ENCODE measurements at places on chromosomes 7 and 10.

GRCh38 chr7:107068156-107068555 is 23.7 kb downstream of the PRKAR2B start:
- DNase-seq = no peak

DNA sequence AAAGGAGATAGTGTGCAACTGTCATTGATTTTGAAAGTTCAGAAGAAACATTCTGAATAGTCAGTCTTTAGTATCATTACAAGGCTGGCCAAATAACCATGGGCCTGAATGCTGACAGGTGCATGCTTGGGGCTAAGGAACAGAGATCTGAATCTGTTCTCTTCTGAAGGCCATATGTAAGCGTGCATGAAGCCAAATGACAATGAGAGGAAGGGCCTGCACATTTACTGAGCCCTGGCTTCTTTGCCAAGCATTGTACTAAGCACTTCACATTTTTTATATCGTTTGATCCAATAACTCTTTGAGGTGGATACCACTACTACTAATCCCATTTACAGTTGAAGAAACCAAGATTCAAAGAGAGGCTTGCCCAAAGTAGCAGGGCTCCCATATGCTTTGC is 22.5 kb upstream of the TIAL1 start:
- no peak for DNase-seq

DNA sequence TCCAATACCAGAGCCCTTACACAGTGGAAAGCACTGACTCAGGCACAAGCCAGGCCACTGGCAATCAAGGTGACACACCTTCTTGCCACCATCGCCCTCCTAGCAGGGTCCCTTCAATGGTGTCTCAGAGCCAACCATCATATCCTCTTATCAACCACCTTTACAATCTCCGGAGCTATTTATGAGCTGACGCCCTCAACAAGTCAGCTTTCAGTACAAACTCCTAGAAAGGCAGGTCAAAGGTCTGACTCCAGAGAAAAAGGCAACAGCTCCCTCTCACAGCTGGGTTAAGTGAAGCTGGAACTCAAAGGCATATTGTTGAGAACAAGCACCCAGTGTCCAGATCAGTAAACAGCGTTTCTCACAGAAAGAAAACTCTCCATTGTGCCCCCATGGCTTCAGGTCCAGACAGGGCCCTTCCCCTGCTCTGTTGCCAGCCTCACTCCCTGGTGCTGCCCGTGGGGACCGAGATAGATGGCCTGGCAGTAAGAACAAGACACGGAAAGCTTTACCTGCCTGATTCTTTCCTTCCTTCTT is 2.4 kb downstream of the ZNF3 start:
- DNase-seq = no peak

DNA sequence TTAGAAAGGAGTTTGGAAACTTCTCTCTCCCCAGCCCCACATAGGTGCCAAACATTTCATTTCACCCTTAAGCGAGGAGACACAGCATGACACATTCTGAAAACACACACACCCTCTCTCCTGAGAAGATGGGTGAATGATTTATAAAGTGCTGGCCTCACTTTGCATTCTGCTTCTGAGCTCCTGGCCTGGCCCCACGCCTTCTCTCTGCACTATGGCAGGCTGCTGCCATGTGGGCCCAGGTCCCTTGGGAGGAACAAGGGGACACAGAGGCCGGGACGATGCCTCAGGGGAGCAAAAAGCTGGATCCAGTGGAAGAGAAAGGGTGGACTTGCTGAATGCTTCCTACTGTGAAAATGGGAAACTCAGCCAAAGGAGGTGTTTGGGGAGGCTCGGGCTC is 56.0 kb downstream of the CPXM2 start:
- no peak for DNase-seq

- DNase-seq = peak; percentile 76
These were observed 15.8 kb downstream of the ECHDC3 start for GRCh38 chr10:11757821-11758463.

DNA sequence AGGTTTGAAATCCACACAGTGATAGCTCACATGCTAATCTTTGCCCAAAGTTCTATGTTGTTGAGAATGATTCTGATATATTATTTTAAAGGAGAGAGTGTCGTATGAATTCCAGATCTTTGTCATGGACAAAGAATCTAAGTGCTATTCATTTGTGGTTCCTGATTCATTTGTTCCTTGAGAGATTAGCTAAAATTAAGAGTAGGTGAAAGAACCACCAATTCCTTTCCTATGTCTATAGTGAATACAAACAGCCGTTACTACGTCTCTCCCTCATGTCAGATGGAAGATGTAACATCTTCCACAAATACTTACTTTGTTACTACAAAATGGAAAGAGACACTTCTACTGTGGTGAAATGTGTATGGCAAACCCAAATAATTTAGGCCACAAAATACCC is 3.3 kb upstream of the PLXDC2 start:
- no peak for DNase-seq

DNA sequence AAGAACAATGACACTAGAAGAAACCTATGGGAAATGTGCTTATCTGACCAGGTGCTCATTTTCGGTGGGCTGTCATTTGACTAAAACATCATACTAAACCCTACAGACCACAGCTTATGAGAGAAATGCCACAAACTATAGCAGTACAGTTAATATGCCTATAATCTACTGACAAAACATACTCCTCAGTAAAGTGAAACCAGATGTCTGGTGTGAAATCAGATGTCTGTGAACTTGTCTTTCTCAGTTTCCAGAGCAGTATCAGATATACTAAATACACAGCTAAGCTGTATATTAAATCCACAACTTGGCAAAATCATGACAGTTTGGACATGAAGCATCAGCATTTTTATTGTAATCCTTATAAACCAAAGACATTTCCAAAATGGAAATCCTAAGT is 3.3 kb downstream of the IMMP2L start:
- DNase-seq = no peak

DNA sequence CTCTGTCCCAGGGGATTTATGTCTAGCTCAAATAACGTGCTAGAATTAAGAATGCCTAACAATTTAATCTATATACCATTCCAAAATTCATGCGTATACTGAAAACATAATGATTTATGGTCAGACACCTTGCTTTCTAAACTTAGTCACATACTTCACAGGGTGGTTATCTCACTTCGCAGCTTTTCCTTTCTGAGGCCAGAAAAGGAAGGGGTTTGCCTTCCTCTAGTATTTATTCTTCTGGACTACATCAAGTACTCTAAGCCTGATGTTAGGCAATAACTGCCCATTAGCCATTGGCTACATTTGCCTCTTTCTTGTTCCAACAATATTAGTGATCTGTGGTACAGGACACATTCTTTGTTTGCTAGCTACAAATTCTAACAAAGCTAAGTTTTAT is 72.6 kb upstream of the FHIP2A start:
- DNase-seq = no peak

GRCh38 chr7:110962374-110962773 is 128.6 kb upstream of the LRRN3 start:
- DNase-seq = no peak

GRCh38 chr10:94991243-94991888 is 52.9 kb downstream of the CYP2C9 start:
- no peak for DNase-seq

- DNase-seq = peak; percentile 78
These were observed 132.0 kb downstream of the PRKAG2 start for GRCh38 chr7:151744656-151745638.

- DNase-seq = no peak
These were observed 25.3 kb downstream of the PRSS2 start for GRCh38 chr7:142796001-142796500.

DNA sequence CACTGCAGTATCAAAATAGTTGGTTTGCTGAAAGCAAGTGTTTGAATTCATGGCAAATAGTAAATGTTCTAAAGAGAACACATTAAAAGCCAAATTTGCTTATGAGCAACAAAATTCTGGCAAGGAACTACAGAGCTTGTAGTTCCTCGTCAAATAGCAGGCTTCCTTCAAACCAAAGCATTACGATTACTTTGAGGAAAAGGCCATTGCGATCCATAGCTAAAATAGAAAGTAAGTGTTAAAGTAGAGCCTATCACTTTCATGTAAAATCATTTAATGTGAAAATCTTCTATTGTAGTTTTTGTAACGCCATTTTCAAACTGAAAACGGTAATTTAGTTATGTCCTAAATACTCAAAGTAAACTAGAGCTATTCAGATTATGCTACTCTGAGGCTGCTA is 20.1 kb downstream of the CACNA2D1 start:
- no peak for DNase-seq

- no peak for DNase-seq
These were observed 245.5 kb upstream of the GRB10 start for GRCh38 chr7:51027935-51028830.

DNA sequence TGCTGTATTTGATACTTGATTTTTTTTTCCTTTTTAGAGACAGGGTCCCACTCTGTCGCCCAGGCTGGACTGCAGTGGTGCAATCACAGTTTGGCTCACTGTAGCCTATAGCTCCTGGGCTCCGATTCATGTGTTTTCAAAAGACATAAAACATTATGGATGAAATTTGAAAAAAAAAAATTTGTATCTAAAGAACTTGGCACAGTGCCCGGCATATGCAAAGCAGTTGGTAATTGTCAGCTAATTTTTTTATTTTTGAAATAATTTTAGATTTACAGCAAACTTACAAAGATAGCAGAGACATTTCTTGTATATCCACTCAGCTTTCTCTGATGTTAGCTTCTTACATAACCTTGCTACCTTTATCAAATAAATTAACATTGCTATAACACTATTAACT is 20.3 kb upstream of the SAMD8 start:
- DNase-seq = no peak

GRCh38 chr7:133484086-133484485 is 231.2 kb downstream of the EXOC4 start:
- DNase-seq = no peak

DNA sequence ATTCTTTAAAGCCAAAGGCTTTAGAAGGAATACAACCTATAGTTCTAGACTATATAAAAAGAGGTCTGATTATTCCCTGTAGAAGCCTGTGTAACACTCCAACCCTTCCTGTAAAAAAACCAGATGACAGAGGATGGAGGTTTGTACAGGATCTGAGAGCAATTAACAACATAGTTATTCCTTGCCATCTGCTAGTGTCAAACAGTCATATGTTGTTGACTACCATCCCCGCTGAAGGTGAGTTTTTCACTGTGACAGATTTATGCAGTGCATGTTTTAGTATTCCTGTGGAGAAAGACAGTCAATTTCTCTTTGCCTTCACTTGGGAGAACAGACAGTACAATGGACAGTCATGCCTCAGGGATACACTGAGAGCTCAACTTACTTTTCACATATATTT is 19.0 kb upstream of the SLC26A4 start:
- no peak for DNase-seq

- DNase-seq = no peak
These were observed 329.5 kb downstream of the SEMA3D start for GRCh38 chr7:84857336-84857735.

DNA sequence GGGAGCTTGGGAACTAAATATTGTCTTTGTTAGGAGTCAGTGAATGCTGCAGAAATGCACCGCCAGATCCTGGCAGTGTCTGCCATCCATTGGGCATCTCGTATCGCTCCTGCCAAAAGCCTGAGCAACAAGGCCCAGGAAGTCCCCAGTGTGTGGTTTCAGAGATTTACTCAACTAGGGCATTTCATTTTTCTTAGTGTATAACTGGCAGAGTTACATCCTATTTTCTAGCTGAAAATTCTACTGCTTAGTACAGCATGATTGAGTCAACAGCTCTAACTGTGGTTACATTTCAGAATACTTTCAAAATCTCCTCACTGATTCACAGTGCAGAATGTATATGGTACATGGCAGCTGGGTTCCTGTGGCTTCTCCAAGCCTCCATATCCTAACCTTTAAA is 95.8 kb upstream of the CREB5 start:
- DNase-seq = peak; percentile 13

- DNase-seq = no peak
These were observed 13.1 kb downstream of the ADGRA1 start for GRCh38 chr10:133100706-133101415.

DNA sequence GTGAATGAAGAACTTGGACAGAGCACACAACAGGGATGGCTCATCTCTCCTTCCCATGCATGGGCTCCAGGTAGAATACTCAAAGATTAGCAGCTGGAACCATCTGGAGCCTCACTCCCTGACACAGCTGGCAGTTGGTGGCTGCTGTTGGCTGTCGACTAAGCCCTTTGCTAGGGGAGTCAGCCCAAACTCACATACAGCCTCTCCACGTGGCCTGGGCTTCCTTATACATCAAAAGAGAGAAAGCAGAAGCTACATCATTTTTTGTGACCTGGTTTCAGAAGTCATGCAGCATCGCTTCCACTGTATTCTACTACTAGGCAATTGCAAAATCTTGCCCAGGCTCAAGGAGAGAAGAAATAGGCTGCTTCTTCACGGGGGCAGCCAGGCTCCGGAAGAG is 24.4 kb downstream of the ASNS start:
- DNase-seq = no peak

DNA sequence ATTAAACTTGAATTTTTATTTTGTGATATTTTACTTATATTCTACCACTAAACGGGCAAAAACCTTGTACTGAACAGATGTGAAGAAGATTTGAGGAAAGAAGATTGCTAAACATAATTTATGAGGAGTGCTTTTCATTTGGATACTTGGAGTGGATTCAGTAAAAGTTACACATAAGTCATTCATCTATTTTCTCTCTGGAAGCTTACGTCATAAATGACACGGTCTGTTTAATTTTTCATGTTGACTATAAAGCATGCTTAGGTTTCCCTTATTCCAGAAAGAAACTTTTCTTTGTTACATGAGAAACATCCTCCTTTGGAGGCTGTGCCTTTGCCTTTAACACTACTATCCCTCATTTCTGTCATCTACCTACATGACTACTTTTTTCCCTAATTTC is 53.9 kb downstream of the TFEC start:
- no peak for DNase-seq

DNA sequence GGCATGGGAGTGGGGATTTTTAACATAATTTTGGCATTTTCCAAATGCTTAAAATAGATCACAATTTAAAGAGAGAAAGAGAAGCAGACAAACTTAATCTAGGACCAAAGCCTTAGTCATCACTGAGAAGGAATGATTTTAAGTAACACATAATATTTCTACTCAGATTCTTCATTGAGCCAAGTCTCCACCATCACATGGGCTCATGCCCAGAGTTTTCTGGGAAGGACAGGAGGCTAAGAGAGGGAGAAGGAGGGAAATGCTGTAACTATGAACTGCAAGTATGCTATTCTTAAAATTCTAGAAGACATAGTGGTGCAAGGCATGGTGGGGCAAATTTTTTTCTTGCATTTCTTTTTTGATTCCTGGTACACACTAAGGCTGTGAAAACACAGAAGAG is 23.8 kb upstream of the UBE2D1 start:
- DNase-seq = no peak

GRCh38 chr7:130960208-130960988 is 226.4 kb upstream of the KLF14 start:
- peak; percentile 98 for DNase-seq

DNA sequence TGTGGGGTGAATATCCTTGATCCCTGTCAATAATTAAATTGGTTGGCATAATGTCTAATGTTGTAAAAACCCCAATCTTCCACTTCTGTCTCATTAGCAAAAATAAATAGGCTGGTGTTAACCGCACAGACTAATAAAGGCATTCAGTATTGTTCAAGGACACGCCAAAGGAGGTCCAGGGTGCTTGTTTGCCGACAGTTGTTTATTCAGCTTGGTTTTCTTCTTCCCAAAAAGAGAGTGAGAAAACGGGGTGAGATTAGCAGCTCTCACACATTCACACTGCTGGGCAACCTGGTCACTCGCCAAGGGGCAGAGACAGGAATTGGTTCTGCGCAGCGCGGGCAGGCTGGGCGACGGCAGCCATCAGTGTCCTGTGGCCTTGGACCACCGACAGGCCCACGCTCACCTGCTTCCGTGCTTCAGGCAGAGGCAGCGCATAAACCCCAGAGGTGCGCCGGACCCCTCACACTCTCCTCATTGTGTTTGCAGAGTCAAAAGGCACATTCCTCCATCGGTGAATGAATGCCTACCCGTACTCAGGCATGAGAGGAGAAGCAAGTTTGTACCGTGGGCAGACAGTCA is 26.2 kb upstream of the LMBR1 start:
- DNase-seq = no peak

Measured in HFFc6 (cell line).